ENCODE measurements at places on chromosomes 12 and 14.

- DNase-seq = peak; percentile 71
Observed at GRCh38 chr14:51780006-51780692, 80.3 kb upstream of the GNG2 start.

DNA sequence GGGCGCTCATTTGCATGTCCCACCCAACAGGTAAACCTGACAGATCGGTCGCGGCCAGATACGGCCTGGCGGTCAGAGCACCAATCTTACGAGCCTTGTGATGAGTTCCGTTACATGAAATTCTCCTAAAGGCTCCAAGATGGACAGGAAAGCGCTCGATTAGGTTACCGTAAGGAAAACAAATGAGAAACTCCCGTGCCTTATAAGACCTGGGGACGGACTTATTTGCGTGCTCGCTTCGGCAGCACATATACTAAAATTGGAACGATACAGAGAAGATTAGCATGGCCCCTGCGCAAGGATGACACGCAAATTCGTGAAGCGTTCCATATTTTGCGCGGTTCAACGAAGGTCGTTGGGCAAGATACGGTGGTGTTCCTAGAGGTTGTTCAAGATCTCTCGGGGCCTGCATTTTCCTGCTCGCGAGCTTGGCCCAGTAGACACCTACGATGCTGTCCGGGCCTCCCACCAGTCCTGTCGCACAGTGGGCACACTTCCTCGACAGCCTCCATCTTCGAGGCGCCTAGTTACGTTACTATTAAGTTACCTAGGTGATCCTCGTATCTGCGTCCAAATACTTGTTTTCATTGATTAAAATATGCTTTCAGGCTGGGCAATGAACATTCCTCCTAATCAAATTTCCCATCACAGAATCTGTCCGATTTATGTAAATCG, at the start of gene RNU6-7:
Gene RNU6-7 (plus strand): TSS at position 230 of the 675 bp plus-strand sequence.
- DNase-seq = peak; percentile 39

- no peak for DNase-seq
Observed at GRCh38 chr12:132513070-132513398, 23.1 kb downstream of the FBRSL1 start.

- no peak for DNase-seq
Observed at GRCh38 chr12:80291108-80291754, 152.8 kb upstream of the PTPRQ start.

DNA sequence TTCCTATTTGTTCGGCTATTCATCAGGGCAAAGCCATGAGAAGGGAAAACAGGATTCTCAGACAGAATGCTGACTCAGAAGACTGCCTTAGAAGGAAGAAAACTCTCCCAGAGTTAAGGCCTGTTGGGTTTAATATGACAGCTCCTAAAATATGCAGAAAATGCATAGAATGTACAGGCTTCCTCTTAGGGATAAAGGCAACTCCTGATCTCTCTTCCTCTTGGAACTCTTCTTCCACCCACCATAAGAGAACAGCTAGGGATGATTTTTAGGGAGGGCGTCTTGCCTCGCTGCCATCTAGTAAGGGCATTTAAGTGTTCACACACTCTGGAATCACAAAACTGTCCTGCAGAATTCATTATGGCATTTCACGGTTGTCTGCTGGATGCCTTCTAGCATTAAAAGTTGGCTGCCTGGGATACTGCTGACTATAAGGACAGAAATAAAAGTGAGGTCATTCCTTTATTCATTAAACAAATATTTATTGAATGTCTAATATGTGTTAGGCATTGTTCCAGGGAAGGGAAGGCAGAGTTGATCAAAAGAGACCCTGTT, 73.7 kb downstream of the DCAF5 start:
- DNase-seq = no peak

- DNase-seq = no peak
Observed at GRCh38 chr14:51865953-51866747, 5.7 kb downstream of the GNG2 start.

DNA sequence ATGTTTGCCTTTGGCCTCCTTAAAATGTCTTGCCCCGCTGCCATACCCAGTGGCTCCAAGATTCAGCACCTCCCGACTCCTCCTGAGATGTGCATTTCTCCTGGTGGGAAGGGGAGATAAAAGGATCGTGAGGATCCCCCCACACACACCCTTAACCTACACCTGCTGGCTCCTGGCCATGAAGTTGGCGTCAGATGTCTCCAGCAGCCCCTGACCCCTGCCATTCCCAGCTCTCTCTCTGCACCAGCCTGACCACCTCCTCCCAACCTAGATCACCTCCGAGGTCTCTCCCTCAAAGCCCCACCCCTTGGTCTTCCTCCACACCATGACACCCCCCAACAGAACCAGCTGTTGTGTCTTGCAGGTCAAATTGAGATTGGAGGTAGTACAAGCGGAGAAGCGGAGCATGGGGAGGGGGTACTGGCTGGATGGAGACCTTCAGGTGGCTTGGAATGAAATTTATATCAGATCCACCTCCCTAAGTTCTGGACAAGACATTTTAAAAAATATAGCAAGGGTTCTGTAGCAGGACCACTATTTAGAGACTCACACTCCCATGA, 151.1 kb upstream of the FKBP4 start:
- DNase-seq = no peak

DNA sequence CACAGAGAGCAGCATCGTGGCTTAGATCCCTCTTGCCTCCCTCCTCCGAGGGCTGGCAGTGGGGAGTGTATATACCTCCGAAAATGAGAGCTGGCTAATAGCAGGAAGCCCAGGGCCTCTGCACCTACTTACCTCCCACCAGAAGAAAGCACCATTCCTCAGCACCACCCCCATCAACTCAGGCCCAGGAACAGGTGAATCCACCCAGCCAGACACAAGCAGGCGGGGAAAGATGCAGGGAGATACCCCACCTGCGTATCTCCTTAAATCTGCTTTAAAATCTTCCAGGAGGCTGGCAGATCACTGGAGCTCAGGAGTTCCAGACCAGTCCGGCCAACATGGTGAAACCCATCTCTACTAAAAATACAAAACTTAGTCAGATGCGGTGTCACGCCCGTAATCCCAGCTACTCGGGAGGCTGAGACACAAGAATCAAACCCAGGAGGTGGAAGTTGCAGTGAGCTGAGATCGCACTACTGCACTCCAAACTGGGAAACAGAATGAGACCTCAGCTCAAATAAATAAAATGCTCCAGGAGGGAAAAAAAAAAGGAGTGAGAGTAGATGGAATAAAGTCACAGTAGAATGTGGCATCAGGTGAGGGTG, 93.5 kb downstream of the SINHCAF start:
- DNase-seq = no peak

DNA sequence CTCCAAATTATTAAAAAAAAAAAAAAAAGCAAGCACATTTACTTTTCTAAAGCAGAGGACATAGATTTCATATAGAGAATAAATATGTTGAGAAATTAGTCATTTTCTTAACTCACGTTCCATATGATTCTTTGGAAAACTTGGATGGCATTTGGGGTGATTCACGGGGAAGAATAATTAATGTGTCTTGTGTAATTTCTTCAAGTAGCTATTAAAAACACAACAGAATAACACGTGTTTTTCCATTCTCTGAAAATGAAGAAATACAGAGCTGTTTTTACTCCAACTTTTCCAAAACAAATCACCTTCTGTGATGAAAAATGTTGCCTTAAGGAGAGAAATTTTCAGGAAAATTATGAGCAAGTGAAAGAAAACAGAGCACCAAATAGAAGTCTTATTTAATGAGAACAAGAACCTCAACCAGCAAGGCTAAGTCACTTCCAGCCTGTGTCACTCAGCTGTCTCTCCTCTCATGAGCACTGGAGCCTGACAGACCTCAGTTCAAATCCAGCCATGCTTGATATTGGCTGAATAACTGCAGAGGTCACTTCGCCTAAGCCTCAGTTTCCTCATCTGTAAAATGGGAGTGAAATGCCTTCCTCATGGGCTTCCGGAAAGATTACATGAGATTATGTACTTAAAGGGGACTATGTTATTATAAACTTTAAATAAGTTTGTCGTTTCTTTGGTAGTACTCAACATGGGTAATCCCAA, 42.8 kb upstream of the NUAK1 start:
- no peak for DNase-seq

- DNase-seq = no peak
Observed at GRCh38 chr12:93322784-93323183, 54.9 kb upstream of the NUDT4 start.

DNA sequence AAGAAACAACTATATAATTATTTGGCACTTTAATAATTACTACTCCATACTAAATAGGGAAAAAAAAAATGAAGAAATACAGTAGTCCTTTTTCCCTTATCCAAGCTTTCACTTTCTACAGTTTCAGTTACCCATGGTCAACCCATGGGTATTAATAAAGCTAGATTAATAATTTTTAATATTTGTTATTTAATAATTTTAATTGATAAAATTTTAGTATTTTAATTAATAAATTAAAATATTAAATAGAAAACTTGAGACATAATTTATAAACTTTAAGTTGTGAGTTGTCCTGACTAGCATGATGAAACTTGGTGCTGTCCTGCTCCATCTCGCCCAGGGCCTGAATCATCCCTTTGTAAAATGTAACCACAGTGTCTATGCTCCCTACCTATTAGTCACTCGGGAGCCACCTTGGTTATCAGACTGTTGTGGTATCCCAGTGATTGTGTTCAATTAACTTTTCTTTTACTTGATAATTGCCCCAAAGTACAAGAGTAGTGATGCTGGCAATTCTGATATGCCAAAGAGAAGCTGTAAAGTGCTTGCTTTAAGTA, 71.8 kb downstream of the PAWR start:
- DNase-seq = no peak

GRCh38 chr12:48997719-48998496, 1.3 kb downstream of the DDN start:
- peak; percentile 43 for DNase-seq

- no peak for DNase-seq
Observed at GRCh38 chr14:55359307-55359706, 52.3 kb downstream of the ATG14 start.

- DNase-seq = no peak
Observed at GRCh38 chr12:109131154-109132050, 15.0 kb downstream of the ACACB start.

DNA sequence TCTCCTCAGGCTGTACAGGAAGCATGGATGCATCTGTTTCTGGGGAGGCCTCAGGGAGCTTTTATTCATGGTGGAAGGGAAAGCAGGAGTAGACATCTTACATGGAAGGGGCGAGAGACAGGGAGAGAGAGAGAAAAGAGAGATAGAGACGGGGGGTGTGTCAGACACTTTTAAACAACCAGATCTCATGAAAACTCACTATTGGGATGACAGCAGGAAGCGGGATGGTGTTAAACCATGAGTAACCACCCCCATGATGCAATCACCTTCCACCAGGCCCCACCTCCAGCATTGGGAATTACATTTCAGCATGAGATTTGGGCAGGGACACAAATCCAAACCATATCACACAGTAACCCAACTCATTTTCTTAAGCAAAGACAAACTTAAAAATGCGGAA, 110.0 kb upstream of the EEA1 start:
- DNase-seq = no peak

- DNase-seq = no peak
Observed at GRCh38 chr12:127640181-127640886, 626.6 kb upstream of the TMEM132C start.

DNA sequence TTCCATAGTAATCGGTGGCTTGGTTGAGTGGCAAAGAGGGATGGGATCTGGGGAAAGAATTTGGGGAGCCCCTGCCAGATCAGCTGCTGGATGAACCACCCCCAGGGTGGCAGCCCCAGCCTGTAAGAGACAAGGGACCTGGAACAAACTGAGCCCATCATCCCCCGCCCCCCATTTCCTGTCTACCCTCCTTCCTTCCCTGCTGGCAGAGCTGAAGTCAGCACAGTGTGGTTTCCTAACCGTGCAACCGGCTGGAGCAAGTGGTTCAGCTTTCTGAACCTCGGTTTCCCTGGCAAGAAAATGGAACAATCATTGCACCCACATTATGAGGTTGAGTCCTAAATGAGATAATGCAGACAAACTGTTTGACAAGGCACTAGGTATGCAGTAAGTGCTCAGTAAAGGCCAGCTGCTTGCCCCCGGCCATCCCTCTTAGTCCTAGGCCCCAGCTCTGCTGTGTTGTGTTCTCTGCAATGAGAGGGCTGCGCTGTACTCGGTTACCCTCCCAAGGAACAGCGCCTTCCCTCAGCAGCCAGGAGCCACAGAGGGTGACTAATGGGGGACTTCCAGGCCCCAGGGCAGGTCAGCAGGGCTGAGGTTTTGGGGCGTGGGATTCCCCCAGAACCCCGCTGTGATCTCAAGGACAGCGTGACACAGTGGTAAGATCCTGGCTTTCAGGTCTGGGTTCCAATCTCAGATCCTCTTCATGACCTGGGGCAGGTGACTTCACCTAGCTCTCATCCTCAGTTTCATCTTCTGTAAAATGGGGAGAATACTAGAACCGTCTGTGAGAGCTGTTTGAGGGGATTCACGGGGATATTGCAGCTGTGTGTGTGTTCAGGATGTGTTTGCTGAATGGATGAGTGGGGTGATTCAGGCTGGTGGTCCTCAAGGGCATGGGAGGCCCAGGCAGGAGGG, 16.5 kb downstream of the SELPLG start:
- no peak for DNase-seq

GRCh38 chr14:74946659-74947281, 8.6 kb downstream of the PGF start:
- DNase-seq = no peak

- DNase-seq = no peak
Observed at GRCh38 chr14:73997944-73998447, 21.1 kb downstream of the ENTPD5 start.

DNA sequence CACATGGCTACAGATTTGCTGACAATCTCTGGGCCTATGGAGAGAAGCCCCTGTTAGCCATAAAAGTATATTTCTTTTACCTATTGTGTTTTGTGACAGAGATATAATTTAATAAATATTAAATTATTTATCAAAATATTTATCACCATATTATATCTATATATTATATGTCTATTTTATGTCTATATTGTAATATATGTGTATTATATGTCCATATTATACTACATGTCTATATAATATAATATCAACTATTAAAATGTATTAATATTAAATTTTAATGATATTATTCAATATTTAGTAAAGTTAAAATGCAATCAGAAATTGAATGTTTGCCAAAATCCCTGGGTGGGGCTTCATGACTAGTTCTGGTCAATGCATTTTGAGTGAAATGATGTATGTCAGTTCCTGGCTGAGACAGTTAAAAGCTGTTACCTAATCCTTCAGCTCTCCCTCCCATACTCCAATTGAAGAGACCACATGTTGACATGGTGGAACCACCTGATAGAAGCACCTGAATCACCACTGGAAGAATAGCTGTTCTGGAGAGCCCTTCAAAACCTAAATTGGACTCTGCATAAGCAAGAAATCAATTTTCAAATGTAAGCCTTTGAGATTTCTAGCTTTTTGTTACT, 357.3 kb upstream of the DDHD1 start:
- DNase-seq = no peak

DNA sequence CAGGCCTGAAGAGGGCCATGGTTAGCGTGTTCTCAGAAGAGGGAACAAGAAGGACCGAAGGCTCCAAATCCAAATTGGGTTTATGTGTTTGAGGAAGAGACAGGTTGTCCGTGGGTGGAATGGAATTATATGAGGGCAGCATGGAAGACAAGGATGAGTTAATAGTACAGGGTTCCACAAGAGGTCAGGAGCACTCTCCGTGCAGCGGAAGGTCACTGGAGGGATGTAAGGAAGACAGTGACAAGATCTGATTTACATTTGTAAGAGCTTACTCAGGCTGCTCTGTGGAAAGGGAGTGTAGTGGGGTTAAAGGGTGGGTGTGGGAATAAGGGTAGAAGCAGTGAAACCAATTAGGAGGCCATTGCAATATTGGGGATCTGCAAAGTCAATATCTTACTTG, 97.0 kb downstream of the TPH2 start:
- DNase-seq = no peak
